ENCODE measurements at places on chromosomes 12 and 14.

GRCh38 chr12:80676856-80677255 is 30.6 kb upstream of the MYF6 start:
- no peak for DNase-seq

- peak; percentile 74 for DNase-seq
Observed at GRCh38 chr14:100065942-100066574, 836 bp downstream of the EVL start.

GRCh38 chr14:81519200-81520011 is 14.2 kb downstream of the SEL1L start:
- DNase-seq = no peak

GRCh38 chr12:122499991-122500684 is 594 bp downstream of the ZCCHC8 start:
- DNase-seq = peak; percentile 32

- DNase-seq = no peak
Observed at GRCh38 chr12:16359512-16360491, 12.4 kb downstream of the MGST1 start.

GRCh38 chr14:98130691-98131090 is 1141.3 kb downstream of the BCL11B start:
- no peak for DNase-seq

DNA sequence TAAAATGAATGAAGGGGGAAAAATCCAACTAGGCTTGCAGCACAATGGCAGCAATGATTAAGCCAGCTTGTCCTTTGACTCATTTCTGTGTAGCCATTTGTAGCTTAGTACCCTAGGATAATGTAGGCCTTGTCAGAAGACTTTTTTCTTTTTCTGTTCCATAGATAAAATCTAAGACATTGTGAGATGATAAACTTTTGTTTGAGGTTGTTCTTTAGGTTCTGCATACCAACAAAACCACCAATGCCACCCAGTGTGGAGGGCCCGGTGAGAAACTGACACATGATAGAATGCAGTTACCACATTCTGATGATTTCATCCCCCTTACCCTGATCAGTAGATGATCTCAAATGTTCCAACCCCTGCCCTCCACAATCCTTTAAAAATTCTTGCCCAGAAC is 6.6 kb upstream of the KLRD1 start:
- DNase-seq = no peak

GRCh38 chr12:7667125-7667524 is 1.4 kb upstream of the APOBEC1 start:
- DNase-seq = no peak

- no peak for DNase-seq
Observed at GRCh38 chr12:43111608-43112007, 440.4 kb downstream of the ADAMTS20 start.

- DNase-seq = no peak
Observed at GRCh38 chr14:34502001-34502400, 37.5 kb downstream of the EAPP start.

DNA sequence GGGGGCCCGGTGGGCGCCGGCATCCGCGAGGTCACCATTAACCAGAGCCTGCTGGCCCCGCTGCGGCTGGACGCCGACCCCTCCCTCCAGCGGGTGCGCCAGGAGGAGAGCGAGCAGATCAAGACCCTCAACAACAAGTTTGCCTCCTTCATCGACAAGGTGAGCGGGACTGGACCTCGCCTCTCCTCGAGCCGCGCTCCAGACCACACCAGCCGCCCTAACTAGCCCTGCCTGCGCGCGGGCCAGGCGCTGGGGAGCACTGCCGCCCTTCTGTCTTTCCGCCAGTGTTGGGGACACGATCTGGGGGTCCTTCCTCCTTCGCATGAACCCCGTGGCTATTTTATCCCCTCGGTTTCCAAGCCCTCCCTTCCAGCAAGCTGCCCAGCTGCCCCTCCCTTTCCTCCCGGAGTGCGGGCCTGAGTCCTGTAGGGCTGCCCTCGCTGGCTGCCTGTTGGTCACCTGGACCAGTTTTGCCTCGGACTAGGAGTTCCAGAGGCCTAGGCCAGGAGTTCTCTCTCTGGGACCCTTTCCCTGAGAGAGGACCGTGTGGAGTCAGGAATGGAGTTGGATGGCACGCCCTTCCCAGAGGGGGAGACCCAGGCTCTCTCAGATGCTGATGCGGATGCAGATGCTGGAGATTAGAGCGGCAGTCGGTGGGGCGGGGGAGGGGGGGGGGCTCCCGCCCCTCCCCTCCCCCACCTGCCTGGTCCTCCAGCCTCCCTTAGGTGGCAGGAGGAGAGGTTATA is 592 bp downstream of the KRT7 start:
- no peak for DNase-seq

DNA sequence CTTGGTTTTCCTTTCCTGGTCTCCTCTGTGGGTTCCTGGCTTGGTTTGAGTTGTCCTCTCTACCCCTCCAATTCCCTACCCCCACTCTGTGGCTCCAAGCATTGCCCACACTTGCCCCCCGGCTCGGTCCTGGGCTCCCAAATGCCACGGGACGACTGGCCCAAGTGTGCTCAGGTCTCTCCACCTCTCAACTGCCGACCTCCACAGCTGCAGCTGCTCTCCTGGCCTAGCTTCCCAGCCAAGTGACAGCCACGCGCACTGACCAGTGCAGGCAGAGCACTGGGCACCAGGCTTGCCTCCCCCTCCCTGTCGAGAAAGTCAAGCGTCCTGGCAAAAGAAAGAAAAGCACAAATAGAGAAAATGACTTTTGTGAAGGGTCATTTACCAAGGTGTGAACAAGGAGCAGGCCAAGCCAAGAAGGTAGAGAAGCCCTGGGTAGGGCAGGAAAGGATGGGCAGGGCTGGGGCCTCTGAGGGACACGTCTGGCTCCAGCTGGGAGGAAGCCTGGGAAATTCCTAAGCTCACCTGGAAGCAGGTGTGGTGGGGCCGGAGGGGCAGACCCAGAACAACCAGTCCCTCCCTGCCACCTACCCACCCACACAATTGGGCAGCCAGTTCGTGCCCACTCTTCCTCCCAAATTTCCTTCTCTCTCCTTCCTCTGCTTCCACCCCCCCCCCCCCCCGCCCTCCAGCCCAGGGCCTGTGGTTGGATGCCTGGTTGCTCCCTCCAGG is 1.8 kb upstream of the CEP170B start:
- no peak for DNase-seq

- no peak for DNase-seq
Observed at GRCh38 chr14:35231207-35231760, 60.9 kb upstream of the PSMA6 start.

DNA sequence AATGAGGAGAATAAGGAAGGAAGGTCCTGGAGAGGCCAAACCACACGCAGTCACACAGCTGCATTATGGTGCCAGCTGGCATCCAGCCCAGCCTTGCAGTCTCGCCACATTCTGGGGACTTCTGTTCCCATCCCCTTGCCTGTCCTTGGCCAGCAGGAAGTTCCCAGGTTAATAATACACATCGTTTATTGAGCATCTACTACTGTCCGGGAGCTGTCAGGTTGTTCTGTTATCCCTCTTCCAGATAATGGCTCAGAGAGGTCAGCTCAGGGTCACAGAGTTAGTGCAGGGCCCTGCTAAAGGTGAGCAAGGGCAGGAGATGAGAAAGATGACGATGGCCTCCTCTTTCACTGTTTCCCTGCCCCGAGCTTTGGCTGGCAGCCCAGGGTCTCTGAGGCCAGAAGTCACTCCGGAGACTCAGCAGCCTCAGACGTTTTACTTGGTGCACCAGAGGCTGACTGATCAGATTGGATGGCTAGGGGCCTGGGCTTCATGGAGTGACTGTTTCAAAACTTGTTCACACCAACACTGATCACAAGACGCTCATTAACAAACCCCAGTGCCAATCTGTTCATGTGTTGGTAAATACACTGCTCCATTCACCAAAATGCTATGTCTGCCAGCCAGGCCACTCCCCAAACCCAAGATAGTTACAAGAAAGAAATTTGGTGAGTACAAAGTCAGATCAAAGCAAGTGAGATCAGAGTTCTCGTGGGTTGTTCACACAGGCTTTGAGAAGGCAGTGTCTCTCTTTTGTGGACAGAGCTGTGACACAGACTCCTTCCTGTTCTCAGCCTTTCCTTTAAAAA is 79.2 kb downstream of the B4GALNT3 start:
- DNase-seq = peak; percentile 43

- DNase-seq = no peak
Observed at GRCh38 chr14:61266436-61266835, 14.7 kb downstream of the TMEM30B start.

- DNase-seq = peak; percentile 79
Observed at GRCh38 chr14:106044949-106045596, 518.7 kb downstream of the TMEM121 start.

- DNase-seq = no peak
Observed at GRCh38 chr12:49198431-49199155, 9.7 kb upstream of the TUBA1A start.

GRCh38 chr14:74407801-74408154 is 18.2 kb downstream of the SYNDIG1L start:
- no peak for DNase-seq

GRCh38 chr14:69046476-69046860 is 67.4 kb upstream of the ACTN1 start:
- no peak for DNase-seq

- no peak for DNase-seq
Observed at GRCh38 chr14:32167907-32168306, 33.9 kb upstream of the RNU6-7 start.

DNA sequence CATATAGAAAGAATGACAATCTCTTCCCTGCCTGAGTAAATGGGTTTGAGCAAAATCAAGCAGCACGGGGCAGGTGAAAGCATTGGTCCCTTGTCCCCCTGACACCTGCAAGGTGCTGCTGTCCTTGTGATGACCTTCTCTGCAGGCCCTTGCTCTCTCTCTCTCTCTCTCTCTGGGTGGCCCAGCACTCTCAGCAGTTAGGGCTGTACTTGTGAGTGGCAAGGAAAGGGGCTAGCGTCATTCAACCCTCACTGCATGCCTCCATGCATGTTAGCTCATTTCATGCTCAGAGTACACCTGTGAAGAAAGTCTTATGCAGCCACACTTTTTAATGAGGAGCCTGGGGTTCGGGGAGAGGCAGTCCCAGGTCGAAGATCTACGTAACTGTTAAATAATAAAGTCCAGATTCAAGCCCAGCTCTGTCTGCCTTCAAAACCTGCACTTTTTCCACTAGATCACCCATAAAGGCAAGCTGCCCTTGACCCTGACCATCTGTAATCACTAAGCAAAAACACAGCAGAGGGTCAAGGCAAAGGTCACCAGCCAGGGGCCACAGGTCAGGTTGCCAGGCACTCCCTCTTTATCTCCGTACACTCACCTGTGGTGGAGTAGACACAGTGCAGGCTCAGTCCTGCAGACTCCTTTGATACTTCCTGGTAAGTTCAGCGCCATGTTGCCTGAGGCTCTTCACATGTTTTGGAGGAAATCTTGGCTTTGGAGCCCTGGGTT is 44.9 kb upstream of the CLMN start:
- DNase-seq = no peak

GRCh38 chr14:63867933-63868921 is 15.4 kb downstream of the SYNE2 start:
- DNase-seq = peak; percentile 35

DNA sequence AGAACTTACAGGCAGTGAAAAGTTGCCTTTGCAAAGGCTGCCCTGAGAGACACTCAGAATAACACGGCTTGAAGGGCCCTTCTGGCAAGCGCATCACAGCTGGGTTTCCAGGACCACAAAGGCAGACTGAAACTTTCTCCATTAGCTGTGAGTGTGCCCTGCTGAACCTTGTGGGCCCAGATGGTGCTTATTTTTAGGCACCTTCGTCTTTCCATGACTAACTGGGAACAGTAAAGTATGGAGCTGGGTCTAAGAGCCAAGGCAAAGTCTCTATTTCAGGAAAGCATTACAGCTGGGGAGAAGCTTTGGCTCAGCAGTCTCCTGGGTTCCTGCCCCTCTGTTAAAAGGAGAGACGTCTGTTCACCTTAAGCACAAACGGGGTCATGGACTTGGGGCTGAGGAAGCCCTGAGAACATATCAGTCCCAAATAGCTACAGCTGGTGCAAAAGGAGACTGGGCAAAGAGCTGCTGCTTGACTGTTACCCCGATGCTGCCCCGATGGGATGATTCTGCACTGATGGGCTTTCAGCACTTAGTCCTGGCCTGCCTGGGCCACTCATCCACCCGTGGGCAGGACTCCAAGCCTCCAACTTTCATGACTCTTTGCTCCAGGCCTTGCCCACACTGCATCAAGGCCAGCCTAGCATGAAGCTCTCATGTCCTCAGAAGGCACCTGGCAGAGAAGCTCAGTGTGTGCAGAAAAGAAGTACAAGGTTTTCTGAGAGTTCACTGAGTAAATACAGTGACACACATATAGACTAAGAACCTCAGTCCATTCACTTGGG is 248.3 kb downstream of the PHLDA1 start:
- DNase-seq = no peak

DNA sequence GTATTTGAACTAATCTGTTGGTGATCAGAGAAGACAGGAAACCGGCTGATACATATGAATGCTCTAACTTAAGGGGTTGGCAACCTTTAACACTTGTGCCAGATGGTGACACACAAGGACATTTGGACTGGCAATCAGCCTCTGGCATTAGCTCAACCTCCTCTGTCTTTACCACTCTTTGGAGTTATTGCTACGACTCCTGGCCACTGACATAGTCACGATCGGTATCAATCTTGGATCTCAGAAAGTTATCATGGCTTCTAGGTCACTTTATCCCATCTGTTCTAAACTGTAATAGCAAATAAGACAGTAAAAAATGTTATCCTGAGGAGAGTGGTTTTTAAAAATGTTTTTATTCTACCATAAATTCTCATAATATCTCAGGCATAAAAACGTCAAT is 575.2 kb upstream of the MDGA2 start:
- no peak for DNase-seq

- no peak for DNase-seq
Observed at GRCh38 chr14:55929136-55929535, 189.1 kb upstream of the PELI2 start.

- no peak for DNase-seq
Observed at GRCh38 chr14:57814726-57815125, 51.2 kb downstream of the SLC35F4 start.

GRCh38 chr12:79895071-79895470 is 39.8 kb downstream of the PPP1R12A start:
- no peak for DNase-seq

- DNase-seq = no peak
Observed at GRCh38 chr12:7091660-7092228, 501 bp downstream of the C1R start.

- DNase-seq = no peak
Observed at GRCh38 chr12:82144505-82144904, 213.7 kb downstream of the CCDC59 start.

- no peak for DNase-seq
Observed at GRCh38 chr14:76574416-76575095, 186.7 kb upstream of the VASH1 start.

DNA sequence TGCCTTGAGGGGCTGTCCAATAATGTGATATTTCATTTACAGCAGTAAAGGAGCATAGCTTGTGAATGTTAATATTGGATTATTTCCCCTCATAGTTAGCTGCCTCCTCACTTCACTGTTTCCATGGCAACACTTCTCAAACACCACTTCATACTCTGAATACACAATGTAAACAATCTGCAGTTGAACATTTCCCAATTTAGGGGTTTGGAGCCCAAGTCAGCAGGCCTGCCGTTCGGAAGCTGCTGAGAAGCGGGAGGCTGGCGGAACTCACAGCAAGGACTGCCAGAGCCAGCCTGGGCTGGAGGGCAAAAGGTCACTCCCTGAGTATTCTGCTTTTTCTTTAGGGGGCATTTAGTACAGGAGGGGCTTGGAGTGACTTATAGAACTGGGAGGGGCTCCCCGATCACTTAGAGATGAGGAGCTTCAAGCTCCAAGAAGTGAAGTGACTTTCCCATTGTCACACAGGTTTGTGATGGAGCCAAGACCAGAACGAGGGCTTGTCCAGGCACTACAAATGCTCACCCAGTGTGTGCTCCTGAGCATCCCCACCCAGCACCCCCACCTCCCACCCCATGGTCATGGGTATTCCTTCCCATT is 12.1 kb upstream of the SLC24A4 start:
- no peak for DNase-seq

Data from activated CD4-positive, alpha-beta T cell treated with anti-CD3 and anti-CD28 coated beads for 4 hours (primary cell).